ENCODE measurements at places on chromosomes 16 and 17.

- DNase-seq, result no peak
Observed at GRCh38 chr17:5699814-5700213, 115.5 kb upstream of the NLRP1 start.

DNA sequence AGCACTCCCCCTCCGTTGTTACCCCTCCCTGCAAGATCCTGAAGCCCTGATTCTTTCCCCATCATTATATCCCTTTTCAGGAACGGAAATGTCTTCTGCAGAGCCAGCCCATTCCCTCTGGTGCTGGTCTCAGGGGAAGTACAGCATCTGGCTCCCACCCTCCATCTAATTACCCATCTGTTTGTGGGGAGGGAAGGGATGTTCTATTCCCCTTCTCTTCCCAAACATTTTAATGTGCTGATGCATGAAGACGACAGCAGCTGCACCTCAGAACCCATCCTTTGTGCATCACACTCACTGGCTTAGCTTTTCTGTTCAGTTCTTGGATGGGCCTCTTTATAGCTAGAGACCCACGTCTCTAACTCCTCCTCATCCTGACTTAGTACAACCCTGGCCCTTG lies 367.2 kb downstream of the CDH13 start:
- no peak for DNase-seq

- DNase-seq, result no peak
Observed at GRCh38 chr17:33680472-33680871, 387.4 kb upstream of the ASIC2 start.

DNA sequence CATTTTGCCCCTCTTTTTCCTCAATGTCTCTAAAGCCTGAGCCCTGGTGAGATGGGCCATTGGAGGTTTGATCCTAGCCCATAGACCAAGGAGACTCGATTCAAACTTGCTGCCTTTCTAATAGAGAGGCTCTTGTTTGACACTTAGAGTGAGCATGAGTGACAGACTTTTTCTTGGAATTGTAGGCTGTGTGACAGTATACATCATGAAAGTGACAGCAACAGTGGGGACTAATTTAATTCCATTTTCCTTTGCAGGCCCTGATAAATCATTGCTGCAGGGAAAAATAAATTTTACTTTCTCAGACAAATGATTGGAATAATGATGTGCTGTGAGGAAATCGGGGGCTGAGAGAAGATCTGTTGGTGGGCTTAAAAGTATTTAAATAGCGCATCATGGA lies 169.0 kb upstream of the NOL11 start:
- no peak for DNase-seq

GRCh38 chr16:1416521-1416941 lies 2.0 kb upstream of the UNKL start:
- no peak for DNase-seq

DNA sequence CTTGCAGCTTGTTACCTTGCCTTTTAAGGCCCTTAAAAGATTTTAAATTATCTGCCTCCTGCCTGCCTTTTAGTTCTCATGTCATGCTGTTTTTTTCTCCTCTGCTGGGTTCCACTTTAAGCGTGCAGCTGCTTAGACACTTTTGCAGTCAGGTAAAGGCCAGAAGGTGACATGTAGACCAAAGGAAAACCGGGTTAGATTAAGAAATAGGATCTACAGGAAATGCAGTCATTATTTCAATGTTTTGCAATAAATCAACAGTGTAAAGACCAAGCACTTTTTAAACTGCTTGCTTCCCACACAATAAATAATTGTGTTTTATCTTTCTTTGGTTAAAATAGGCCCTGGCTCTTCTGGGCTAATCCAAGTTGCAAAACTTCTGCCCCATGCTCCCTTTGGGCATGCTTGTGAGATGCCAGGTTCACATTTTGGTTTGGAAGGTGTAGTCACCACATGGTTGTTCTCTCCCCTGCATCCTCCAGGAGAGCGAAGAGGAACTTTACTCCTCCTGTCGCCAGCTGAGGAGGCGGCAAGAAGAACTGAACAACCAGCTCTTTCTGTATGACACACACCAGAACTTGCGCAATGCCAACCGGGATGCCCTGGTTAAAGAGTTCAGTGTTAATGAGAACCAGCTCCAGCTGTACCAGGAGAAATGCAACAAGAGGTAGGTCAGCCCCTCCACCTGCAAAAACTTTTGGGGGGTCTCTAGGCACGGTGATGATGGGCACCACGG lies 54.9 kb downstream of the SDR42E1 start:
- DNase-seq, result peak; percentile 12

DNA sequence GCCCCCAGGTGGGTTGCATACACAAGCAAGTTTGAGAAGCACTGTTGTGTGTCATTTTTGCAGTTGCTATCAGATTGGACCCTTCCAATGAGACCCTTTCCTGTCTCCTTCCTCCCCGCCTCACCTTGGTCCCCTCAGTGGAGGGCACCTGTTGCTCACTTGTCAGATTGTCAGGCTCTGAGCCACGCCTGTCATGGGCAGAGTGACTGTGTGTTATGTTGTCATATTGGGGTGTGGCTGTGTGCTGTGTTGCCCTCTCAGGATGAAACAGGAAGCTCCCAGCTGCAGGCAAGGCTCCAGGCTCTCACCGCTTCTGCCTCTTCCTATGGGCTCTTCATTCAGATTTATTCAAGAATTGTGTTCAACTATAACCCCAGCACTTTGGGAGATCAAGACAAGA lies 302.9 kb downstream of the CPPED1 start:
- DNase-seq, result no peak

- DNase-seq, result no peak
Observed at GRCh38 chr17:311119-311782, 41.4 kb downstream of the RPH3AL start.

DNA sequence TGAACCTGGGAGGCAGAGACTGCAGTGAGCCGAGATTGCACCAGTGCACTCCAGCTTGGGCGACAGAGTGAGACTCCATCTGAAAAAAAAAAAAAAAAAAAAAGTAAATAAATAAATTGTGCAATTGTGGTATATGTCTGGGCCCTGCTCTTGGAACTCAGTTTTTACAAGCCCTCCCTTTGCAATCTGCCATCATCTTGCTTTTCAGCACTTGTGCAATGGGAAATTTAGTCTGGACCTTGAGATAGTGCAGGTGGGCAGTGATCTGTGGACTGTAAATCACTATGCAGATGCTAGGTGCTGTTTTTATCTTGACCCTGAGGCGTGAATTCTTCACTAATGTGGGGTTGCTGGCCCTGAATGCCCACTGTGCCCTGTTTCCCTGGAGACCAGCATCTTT lies 6.5 kb upstream of the RAP1GAP2 start:
- no peak for DNase-seq

- DNase-seq, result no peak
Observed at GRCh38 chr17:67238991-67239390, 6.0 kb downstream of the HELZ start.
